Right lobe of liver (tissue), 6 donors: ENCODE measurements at places on chromosomes 2 and 18. TPM values are rescaled to one million over a fixed set of nuclear protein-coding genes. Genes with fewer than 3 reads are reported as not detected.

GRCh38 chr2:10039658-10040410 lies 3.5 kb upstream of the KLF11 start:
- DNase-seq, result no peak

IL36B gene
- not detected for total RNA-seq

- DNase-seq, result peak; percentile 46
Observed at GRCh38 chr2:120871016-120871635, 135.5 kb downstream of the GLI2 start.

GRCh38 chr2:239378021-239378917 lies 22.6 kb downstream of the HDAC4 start:
- no peak for DNase-seq

- no peak for DNase-seq
Observed at GRCh38 chr2:204871231-204871953, 326.1 kb downstream of the PARD3B start.

DNA sequence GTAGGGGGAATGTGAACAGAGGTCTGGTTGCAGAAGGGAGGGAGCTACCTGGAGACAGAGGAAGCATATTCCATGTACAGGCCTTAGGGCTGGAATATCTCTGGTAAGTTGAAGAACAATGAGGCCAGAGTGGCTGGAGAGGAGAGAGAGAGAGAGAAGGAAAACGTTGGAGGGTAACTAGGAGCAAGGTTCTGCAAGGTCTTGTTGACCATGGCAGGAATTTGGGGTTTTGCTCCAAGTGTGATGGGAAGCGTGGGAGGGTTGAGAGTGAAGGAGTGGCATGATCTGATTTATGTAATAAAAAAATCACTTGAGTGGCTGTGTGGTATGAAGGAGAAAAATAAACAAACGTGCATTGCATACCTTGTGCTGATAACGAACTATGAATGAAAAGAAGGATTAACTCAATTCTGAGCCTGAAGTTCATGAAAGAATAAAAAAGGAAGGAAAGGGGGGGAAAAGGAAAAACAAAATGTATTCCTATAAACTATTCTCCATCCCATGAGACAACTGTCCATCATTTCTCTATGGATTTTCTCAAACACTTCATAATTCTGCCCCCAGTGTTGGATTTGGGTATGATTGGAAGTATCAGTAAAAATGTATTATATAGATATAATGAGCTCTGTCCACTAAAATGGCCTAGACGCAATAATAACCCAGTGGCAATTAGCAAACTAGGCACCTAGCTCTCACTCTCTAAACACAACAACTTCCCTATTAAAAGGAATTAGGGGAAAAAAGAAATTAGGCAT lies 59.7 kb upstream of the PMAIP1 start:
- DNase-seq, result no peak

DNA sequence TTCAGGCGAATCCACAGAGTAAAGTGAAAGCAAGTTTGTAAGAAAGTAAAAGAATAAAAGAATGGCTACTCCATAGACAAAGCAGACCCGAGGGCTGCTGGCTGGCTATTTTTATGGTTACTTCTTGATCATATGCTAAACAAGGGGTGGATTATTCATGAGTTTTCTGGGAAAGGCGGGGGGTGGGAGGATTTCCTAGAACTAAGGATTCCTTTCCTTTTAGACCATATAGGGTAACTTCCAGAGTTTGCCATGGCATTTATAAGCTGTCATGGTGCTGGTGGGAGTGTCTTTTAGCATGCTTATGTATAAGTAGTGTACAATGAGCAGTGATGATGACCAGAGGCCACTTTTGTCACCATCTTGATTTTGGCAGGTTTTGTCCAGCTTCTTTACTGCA lies 59.8 kb downstream of the SLC4A3 start:
- DNase-seq, result no peak

ANAPC1 gene
- total RNA-seq, result 15.6 TPM

HTR2B gene
- total RNA-seq, result 0.53 TPM

SLC4A5 gene
- 1.1 TPM for total RNA-seq

- DNase-seq, result no peak
Observed at GRCh38 chr2:8566774-8567468, 114.9 kb upstream of the ID2 start.

- DNase-seq, result no peak
Observed at GRCh38 chr2:72782520-72782919, 43.3 kb downstream of the EXOC6B start.

- no peak for DNase-seq
Observed at GRCh38 chr2:7037340-7038333, 120.4 kb downstream of the RNF144A start.

- DNase-seq, result no peak
Observed at GRCh38 chr2:161918692-161919091, 155.3 kb downstream of the DPP4 start.

GRCh38 chr2:95023222-95023597 lies 2.3 kb upstream of the MAL start:
- no peak for DNase-seq
